ENCODE measurements at places on chromosomes 4 and X.

DNA sequence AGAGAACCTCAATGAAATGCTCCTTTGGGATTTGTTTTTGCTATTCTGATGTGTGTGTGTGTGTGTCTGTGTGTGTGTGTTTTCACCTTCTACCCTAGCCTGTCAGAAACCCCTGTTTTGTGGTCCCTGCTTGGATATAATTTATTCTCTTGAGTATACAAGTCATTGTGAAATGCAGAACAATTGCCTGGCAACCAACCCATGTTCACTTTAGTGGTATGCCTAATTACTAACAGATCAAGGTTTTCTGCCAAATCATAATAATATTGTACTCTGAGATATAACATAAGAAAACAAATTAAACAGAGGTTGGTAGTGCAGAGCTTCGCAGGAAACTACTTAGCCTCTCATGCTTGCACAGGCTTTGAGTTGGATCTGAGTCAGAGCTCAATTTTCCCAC lies 7.0 kb upstream of the TET2 start:
- H3K27ac ChIP-seq, result no peak overlapping the region
- H3K4me3 ChIP-seq, result no peak overlapping the region
- H3K4me1 ChIP-seq, result peaks cover 8% of the 10 kb centered on the region
- H3K36me3 ChIP-seq, result no peaks in the 10 kb centered on the region

DNA sequence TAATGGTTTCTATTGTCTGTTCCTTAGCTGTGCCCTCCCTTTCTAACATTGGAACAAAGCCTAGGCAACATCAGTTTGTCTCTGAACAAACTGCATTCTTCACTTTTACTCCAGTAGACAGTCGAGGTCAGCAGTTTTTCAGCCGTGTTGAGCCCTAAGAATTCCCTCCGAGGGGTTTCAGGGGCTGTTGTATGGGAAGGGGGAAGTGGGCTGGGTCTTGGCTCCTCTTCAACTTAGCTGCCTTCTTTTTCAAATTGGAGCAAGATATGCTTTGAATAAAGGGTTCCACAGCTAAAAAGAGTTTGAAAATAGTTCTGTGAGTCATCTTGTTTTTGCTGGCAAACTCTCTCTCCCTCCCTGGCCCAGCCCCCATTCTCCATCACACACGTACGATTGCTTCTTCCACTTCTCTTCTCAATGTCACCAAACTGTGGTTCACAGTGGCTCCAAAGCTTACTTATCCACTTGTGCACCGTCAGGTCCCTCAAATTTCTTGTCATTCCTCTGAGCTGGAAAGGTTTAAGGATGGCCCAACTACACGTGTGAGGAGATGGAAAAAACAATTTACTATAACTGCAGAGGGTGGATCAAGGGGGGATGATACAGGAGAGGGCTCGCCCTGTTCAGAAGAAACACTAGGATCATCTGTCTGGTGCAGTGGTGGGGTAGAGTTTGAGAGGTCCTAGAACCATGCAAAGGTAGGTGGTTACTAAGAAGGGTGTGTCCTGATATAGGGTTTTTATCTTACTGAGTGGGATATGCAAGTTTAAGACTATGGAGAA lies 9.2 kb upstream of the MAML3 start:
- peaks cover 14% of the 10 kb centered on the region for H3K4me1 ChIP-seq
- no peak for DNase-seq
- H3K27ac ChIP-seq, result peak overlapping the region; percentile 71
- peaks cover 5% of the 10 kb centered on the region for H3K36me3 ChIP-seq
- peak overlapping the region; percentile 8 for H3K4me3 ChIP-seq
- no peaks in the 10 kb centered on the region for H3K27me3 ChIP-seq

GRCh38 chrX:85963736-85964135 lies 83.6 kb downstream of the CHM start:
- H3K27me3 ChIP-seq, result no peaks in the 10 kb centered on the region
- DNase-seq, result no peak
- no peak overlapping the region for H3K27ac ChIP-seq
- no peaks in the 10 kb centered on the region for H3K4me1 ChIP-seq
- no peak overlapping the region for H3K4me3 ChIP-seq

DNA sequence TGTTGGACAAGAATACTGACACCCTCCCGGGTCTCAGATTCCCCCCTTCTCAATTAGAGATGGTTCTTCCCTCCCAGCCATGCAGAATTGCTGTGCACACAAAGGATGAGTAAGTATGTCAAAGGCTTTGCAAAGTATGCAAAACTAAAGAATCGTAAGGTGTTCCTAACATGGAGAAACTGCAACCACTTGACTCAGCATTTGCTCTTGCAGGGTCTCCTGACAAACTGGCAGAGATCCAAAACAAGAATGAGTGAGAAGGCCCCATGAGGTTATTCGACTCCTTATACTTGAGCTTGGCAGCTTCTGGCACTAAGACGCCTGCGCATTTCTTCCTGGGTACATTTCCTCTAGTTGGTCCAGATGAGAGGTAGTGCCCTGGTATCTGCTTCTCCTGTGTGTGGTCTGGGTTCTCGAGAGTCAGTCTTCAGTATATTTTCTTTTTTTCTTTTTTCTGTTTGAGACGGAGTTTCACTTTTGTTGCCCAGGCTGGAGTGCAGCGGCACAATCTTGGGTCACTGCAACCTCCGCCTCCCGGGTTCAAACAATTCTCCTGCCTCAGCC lies 8.2 kb downstream of the FAM184B start:
- no peak overlapping the region for H3K4me3 ChIP-seq
- no peak overlapping the region for H3K27ac ChIP-seq
- peaks cover 14% of the 10 kb centered on the region for H3K27me3 ChIP-seq
- no peaks in the 10 kb centered on the region for H3K36me3 ChIP-seq
- H3K4me1 ChIP-seq, result peaks cover 9% of the 10 kb centered on the region

DNA sequence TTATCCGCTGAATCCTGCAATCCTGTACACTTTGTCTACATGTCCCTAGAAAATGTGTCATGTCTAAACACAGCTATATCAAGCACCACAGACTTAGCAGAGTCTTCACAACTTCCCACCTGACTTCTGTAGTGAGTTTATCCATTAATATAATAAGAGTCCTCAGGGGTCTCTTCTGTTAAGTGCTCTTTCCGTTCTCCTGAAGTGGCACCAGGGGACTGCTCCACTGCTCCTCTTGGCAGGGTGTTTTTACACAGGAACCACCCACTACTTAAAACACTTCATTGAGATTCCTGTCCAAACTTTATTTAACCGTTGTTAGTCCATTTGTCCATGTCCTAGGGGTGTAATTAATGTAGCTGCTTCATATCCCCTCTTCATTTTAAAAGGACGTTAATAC lies 1000.4 kb downstream of the STPG2 start:
- H3K27ac ChIP-seq, result no peak overlapping the region
- H3K4me1 ChIP-seq, result peaks cover 27% of the 10 kb centered on the region
- no peak for DNase-seq
- no peaks in the 10 kb centered on the region for H3K27me3 ChIP-seq

DNA sequence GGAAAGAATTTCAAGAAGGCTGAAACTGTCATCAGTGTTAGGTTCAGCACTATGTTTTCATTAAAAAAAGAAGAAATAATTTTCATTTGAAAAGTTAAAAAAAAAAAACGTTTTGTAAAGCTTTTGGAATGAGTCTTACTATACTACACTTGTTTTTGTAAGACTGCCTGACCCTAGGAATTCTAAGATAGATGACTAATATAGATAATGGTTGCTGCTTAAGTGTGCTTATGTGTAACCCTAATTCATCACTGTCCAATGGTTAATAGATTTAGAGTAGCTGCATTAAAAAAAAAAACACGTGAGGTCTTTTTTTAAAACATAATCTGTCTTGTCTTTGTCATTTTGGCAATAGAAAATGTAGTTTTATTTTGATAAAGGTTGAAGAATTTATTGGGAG lies 323.2 kb downstream of the IL1RAPL1 start:
- H3K4me3 ChIP-seq, result no peak overlapping the region
- DNase-seq, result no peak

DNA sequence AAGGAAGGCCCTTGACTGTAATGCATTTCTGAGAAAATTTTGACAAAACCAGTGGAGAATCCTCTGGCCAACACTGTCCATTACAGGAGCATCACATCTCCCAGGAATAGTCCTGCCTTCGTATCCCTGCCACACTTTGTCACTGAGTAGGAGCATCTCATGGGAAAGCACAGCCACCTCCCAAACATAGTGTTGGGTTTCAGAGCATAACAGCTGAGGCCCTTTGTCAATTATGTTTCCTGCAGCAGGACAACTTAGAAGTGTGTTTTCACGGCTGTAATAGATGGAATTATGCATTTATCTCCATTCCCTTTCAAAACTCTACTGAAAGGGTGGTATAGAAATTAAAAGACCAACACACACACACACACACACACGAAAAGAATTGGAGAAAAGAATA lies 91.1 kb upstream of the SMAD1 start:
- H3K27me3 ChIP-seq, result no peaks in the 10 kb centered on the region
- no peak overlapping the region for H3K4me3 ChIP-seq
- no peak overlapping the region for H3K27ac ChIP-seq
- H3K4me1 ChIP-seq, result no peaks in the 10 kb centered on the region

GRCh38 chr4:76616526-76616925 lies 181.5 kb downstream of the SHROOM3 start:
- H3K27me3 ChIP-seq, result no peaks in the 10 kb centered on the region
- no peak overlapping the region for H3K27ac ChIP-seq
- H3K36me3 ChIP-seq, result no peaks in the 10 kb centered on the region
- DNase-seq, result no peak
- H3K4me1 ChIP-seq, result peaks cover 42% of the 10 kb centered on the region
- no peak overlapping the region for H3K4me3 ChIP-seq

DNA sequence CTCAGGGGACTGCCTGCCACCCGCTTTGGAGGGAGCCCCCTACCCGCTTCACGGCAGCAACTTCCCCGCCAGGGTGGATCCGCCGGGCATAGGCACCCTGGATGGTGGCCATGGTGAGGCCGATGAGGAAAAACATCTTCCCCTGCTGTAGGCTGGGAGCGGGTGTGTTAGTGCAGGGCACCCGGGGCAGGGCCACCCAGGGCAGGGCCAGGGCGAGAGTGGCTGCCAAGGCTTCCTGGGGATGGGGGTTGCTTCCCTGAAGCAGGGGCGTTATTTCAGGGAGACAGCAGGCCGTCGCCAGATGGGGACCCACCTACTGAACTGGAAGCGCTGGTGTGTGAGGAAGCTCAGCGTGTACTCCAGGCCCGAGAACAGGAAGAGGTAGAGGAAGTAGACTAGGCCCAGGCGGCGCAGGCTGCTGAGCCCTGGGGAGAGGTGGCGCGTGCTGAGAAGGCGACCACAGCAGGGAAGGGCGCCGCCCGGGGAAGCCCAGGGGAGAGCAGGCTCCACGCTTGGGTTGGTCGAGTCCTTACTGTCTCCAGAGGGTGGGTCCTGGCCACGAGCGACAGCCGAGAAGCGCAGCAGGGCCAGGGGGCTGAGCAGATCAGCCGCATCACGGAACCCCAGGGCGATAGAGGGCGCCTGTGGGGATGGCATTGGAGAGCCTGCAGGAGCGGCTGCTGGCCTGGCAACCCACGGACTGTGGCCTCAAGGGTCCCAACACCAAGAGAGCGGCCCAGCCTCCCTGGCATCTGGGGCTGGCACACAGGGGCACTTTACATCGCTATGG lies 31.5 kb downstream of the NOP14 start:
- peaks cover 9% of the 10 kb centered on the region for H3K36me3 ChIP-seq
- H3K27ac ChIP-seq, result peak overlapping the region; percentile 41
- DNase-seq, result no peak

- no peak overlapping the region for H3K4me3 ChIP-seq
- no peak overlapping the region for H3K27ac ChIP-seq
- H3K4me1 ChIP-seq, result no peaks in the 10 kb centered on the region
- H3K36me3 ChIP-seq, result no peaks in the 10 kb centered on the region
- H3K27me3 ChIP-seq, result no peaks in the 10 kb centered on the region
Observed at GRCh38 chr4:121656269-121656641, 40.5 kb downstream of the ANXA5 start.

- H3K27ac ChIP-seq, result no peak overlapping the region
- H3K4me1 ChIP-seq, result no peaks in the 10 kb centered on the region
- peaks cover 72% of the 10 kb centered on the region for H3K27me3 ChIP-seq
- DNase-seq, result peak; percentile 43
- no peaks in the 10 kb centered on the region for H3K36me3 ChIP-seq
Observed at GRCh38 chr4:6475492-6476020, 3.1 kb upstream of the PPP2R2C start.

GRCh38 chr4:140095694-140096482 lies 58.1 kb downstream of the MAML3 start:
- DNase-seq, result no peak
- H3K36me3 ChIP-seq, result peaks cover 9% of the 10 kb centered on the region
- H3K4me3 ChIP-seq, result peak overlapping the region; percentile 38

DNA sequence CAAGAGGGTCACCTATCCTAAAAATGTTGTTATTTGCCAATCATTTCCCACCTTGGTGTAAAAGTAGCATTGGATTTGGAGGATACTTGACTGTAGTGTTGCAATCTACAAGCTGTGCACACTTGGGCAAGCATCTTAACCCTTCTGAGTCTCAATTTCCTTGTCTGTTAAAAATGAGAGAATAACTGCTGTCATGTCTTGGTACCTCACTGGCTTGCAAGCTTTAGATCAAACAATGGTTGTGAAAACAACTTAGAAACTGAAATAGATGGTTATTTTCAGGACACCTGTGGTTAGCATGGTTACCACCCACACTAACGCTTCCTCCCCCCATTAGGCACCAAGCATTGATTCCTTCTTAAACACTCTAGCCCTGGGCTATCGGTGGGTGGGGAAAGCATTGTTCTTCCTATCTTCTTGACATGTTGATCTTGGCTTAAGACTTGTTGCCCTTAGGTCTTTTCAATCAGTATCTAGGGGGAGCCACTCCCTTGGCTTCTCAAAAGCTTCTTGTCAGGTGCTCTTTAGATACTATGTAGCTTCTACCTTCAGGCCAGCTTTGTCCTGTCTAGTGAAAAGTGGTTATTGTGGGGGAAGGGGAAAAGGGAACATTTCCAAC lies 10.6 kb upstream of the AMOT start:
- DNase-seq, result no peak
- H3K4me1 ChIP-seq, result peaks cover 59% of the 10 kb centered on the region
- no peaks in the 10 kb centered on the region for H3K36me3 ChIP-seq
- H3K27me3 ChIP-seq, result no peaks in the 10 kb centered on the region

DNA sequence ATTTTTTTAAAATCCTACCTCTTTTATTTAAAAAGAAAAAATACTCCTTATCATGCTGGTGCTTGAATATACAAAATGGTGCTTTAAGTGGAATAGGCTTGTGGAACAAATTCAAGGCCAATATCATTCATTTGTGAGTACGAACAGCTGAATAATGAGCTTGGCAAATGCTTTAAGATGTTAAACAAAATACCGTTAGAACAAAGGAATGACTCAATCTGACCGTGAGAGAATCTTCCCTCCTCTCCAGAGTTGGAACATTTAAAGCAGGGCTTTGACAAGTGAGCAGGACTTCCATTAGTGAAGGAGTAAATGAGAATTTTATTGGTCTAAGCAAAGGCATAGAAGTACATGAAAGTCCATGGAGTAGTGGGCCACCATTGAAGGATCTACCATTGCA lies 74.5 kb downstream of the DCLK2 start:
- H3K4me1 ChIP-seq, result peaks cover 15% of the 10 kb centered on the region
- H3K27ac ChIP-seq, result no peak overlapping the region
- peaks cover 4% of the 10 kb centered on the region for H3K27me3 ChIP-seq
- peaks cover 6% of the 10 kb centered on the region for H3K36me3 ChIP-seq

GRCh38 chr4:31557437-31557836 lies 837.3 kb downstream of the PCDH7 start:
- no peak for DNase-seq
- no peaks in the 10 kb centered on the region for H3K4me1 ChIP-seq
- no peaks in the 10 kb centered on the region for H3K27me3 ChIP-seq
- H3K36me3 ChIP-seq, result no peaks in the 10 kb centered on the region
- H3K4me3 ChIP-seq, result no peak overlapping the region

Measured in type B pancreatic cell (in vitro differentiated cells).